Body of pancreas (tissue), 4 donors: ENCODE measurements at places on chromosomes 6 and 20.
A peak's percentile ranks its signal among the peaks of the same experiment; 100 is the strongest.

- H3K27me3 ChIP-seq: no peaks in the 10 kb centered on the region
- H3K4me3 ChIP-seq: no peak overlapping the region
- no peaks in the 10 kb centered on the region for H3K36me3 ChIP-seq
- DNase-seq: peak; percentile 23
- H3K4me1 ChIP-seq: peaks cover 6% of the 10 kb centered on the region
These were observed 103.2 kb upstream of the BEND6 start for GRCh38 chr6:56851541-56852259.

DNA sequence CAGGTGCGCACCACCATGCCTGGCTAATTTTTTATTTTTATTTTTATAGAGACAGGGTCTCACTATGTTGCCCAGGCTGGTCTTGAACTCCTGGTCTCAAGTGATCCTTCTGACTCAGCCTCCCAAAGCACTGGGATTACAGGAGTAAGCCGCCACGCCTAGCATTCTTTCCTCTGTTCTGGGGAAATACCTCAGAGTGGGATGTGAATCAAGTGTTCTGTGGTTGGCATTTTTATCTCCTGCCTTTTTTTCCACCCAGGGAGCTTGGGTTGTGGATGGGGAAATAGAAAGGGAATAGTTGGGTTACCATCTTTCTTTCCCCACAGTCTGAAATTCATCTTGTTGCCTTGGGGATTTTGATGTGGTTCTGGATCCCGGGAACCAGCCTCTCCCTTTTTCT lies 24.1 kb downstream of the TFAP2C start:
- no peak overlapping the region for H3K4me3 ChIP-seq
- H3K36me3 ChIP-seq: no peaks in the 10 kb centered on the region
- no peaks in the 10 kb centered on the region for H3K27me3 ChIP-seq
- H3K4me1 ChIP-seq: no peaks in the 10 kb centered on the region

- no peak overlapping the region for H3K4me3 ChIP-seq
- no peaks in the 10 kb centered on the region for H3K27me3 ChIP-seq
- no peak overlapping the region for H3K27ac ChIP-seq
- no peaks in the 10 kb centered on the region for H3K4me1 ChIP-seq
- no peak for DNase-seq
These were observed 278.4 kb downstream of the CDH26 start for GRCh38 chr20:60236613-60237012.

DNA sequence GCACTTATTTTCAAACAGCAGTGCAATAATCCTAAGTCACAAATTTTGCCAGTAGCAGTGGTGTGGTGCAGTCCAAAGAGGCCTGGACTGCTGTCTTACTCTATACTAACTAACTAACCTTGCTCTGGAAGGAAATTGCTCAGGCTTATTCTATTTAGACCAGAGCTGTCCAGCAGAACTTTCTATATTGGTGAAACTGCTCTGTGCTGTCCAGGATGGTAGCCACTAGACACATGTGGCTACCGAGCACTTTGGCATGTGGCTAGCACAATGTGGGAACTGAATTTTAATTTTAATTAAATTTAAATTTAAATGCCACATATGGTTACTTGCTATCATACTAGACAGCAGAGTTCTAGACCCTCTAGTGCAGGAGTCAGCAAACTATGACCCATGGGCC lies 27.1 kb upstream of the FBXO9 start:
- DNase-seq: no peak
- no peaks in the 10 kb centered on the region for H3K36me3 ChIP-seq
- H3K4me3 ChIP-seq: no peak overlapping the region
- peaks cover 14% of the 10 kb centered on the region for H3K4me1 ChIP-seq
- H3K27me3 ChIP-seq: no peaks in the 10 kb centered on the region

GRCh38 chr20:31833130-31833930 lies 12.1 kb downstream of the FOXS1 start:
- no peak overlapping the region for H3K4me3 ChIP-seq
- H3K4me1 ChIP-seq: peaks cover 6% of the 10 kb centered on the region
- peak; percentile 46 for DNase-seq
- no peaks in the 10 kb centered on the region for H3K36me3 ChIP-seq
